NCI-H1436 (cell line): ENCODE measurements at places on chromosomes 11 and 22.

DNA sequence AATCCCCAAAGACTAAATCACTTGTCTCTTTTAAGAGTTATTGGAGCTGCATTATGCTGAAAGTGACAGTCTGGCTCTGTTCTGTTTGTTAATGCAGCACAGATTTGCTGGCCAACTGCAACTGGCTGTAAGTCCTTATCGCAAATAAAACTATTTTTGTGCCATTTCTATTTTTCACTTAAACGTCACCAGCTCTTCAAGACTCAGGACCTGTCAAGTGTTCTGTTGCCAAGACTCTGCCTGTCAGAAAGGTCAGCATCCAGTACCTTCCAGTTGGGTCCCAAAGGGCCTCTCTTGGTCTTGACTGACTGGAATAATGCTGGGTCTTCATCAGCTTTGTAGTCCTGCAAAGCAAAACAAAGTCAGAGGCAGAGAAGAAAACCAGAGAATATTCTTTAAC, 45.6 kb downstream of the PITPNB start:
- DNase-seq = no peak

GRCh38 chr11:113417428-113417827, 29.8 kb downstream of the ANKK1 start:
- no peak for DNase-seq

DNA sequence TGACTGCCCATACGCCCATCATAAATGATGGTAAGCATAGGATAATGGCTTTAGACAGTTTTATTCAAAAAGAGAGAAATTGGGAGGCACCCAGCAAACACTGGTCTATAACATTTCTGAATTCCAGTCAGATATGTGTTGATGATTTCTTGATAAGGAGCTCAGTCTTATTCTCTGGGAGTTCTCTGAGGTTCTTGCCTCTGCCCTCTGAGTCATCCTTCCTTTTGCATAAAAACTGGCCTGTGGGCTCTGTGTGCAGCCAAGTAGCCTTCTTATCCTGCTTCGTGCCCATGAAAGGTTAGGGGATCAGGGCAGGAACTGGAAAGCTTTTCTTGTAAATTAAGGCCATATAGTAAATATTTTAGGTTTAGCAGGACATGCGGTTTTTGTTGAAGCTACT, 48.9 kb downstream of the FAR1 start:
- no peak for DNase-seq

DNA sequence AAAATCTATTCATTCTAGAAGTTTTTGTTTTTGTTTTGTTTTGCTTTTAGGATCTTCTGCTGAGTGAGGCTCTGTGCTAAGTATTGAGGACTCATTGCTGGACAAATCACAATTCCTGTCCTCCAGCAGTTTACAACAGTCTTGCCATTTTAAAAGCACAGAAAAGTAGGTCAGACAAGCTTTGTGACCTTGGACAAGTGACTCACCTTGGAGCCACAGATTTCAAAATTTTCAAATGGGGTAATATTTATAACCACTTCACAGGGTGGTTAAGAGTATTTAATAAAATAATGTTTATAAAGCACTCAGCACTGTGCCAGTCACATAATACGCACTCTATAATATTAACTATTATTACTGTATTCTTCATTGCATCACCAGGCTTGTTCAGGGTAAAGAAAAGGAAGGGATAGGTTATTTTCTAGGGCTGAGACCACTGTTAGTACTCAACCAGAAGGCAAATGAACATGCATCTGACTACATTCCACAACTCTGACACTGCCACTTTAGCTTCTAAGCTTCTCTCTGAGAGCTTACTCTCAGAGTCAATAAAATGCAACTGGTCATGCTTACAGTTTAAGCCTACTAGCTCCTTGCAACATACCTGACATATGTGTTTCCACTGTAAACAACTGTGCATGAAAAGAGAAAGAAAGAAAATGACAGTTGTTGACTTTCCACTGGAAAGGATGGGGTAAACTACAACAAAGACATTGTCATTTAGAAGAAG, 63.2 kb upstream of the FIBIN start:
- no peak for DNase-seq

DNA sequence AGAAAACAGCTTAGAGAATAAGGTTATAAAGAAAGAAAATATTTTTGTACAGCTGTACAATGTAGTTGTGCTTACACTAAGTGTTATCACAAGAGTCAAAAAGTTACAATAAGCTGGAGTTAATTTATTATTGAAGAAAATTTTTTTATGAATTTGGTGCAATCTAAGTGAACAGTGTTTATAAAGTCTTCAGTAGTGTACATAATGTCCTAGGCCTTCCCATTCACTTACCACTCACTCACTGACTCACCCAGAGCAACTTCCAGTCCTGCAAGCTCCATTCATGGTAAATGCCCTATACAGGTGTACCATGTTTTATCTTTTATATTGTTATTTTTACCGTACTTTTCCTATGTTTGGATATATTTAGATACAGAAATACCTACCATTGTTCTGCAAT, 34.7 kb downstream of the GDPD4 start:
- no peak for DNase-seq

DNA sequence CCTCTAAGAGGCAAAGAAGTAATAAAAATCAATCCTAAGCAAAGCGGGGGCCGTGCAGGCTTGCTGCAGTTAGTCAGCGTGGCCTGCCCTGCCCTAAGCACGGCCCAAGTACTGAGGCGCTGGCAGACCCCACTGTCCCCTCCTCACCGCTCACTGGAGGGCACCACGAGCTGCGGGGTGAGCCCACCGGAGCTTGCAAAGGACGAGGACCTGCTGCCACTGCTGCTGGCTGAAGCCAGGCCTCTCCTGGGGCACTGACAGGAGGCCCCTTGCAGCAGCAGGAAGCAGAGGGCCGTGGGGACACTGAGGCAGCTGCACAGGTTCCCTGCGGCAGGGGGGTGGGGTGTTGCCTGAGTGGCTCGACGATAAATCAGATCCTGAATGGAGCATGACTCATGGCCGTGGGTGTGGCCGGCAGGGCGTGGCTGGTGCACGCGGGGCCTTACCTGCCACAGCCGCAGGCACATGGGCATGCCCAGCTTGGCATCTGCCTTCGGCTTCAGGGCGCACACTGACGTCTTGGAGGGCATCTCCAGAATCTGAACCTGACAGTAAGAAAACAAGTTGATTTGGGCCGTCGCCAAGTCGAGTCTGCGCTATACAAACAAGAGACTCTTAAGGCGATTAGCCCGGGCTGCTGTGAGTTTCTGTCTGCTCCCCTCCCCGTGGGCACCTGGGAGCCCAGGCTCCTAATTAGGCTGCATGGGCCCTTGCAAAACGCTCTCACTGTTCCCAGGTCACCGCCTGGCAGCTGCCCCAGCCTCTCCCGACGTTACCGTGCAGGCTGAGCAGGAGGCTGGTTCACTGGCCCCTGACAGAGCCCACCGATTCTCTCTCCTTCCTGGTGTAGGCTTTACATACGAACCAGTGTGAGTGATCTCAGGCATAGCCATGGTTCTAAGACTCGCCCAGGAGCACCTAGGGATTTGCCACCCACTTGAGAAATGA, 45.9 kb downstream of the TBX1 start:
- peak; percentile 46 for DNase-seq

DNA sequence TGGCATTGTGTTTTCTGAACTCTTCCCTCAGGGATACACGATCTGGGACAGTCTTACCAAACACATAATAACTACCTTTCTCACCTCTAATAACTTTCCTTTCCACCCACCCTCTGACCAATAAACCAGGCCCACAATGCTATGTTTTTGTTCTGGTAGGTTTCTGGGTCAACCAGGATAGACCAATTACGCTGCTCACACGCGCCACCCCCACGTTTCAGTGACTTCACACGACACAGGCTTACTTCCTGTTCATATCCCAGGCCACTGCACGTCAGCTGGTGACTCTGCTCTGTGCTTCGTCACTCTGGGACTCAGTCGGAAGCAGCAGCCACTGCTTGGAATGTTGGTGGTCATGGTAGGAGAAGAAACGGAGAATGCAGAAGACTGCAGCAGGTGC, 2.5 kb downstream of the KRTAP5-4 start:
- no peak for DNase-seq

DNA sequence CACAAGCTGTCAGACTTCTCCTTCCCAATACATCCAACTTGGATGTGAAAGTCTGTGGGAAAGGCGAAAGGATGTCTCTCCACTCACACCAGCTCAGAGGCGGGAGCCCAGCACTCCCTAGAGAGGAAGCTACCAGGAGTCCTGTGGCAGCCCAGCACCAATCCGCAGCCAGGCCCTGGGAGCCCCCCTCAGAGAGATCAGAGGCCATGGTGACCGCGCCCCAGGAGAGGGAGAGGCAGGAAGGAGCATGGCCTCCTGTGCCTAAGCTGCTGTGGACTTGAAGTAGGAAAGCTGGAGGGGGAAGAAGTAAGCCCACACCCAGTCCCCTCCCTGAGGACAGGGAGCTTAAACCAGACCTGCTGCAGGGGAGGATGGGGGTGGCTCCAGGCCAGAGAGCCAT, 24.4 kb upstream of the IGSF9B start:
- no peak for DNase-seq

GRCh38 chr11:82092904-82093303, 640.8 kb downstream of the FAM181B start:
- no peak for DNase-seq

GRCh38 chr11:123640677-123641494, 13.5 kb downstream of the SCN3B start:
- peak; percentile 43 for DNase-seq

DNA sequence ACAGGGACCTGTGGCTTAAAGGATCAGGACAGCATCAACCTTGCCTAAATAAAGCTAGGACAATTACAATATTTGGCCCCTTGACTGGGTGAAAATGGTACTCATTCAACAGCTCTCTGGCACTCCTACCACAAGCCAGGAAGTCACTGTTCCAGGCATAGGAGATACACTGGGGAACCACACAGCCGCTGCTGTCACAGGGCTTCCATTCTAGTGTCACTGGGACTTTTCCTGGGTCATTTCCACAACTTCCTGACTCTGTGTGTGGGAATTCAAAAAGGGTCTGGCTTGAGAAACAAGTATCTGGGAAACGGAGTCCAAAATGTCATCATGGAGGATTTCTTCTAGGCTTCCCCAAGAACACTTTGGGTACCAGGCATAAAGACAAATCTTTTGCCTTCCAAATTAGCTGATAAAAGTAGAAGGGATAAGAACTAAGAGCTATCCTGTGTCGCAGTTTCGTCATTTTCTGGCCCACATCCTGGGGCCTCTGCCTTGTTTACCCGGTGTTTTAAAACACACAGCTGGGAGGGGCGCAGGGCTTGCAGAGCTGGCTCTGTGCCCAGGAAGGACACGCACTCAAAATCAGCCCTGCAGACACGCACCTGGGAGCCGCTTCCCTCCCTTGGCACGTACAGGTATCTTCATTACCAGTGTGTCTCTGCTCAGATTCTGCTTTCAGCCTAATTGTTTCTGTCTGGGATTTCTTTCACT, 38.0 kb downstream of the TMEM45B start:
- peak; percentile 65 for DNase-seq

DNA sequence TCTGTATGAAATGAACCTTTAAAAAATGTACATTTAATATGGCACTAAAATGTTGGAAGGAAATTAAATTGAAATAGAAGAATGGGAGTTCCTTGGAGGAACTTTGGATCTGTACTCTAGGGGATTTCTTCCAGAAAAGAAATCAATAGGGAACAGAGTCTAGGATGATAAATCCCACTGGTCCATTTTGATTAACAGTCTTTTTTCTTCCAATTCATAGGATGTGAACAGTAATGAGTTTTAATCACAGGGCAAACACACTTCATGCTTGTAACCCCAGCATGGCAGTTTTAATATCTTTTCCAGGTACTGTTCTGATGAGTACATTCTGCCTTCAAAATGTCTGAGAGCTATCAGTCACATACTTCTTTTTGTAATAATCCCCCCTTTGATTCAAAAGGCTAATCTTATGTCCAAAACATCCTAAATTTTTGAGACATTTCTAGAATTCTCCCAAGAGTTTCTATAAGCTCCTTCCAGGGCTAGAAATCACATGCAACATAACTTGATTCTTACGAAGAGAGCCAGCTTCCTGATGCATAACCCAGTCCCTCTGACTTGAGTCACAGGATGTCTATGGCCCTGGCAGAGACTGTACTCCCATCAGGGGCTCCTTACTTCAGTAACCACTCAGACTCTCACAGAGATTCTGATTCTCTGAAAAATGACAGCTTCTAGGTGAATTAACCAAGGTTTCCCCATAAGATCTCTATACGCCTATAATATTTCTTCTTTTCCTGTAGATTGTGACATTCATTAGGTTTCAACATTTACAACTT, 112.9 kb downstream of the SLC36A4 start:
- DNase-seq = no peak

GRCh38 chr11:63417174-63417852, 47.7 kb downstream of the SLC22A9 start:
- no peak for DNase-seq

DNA sequence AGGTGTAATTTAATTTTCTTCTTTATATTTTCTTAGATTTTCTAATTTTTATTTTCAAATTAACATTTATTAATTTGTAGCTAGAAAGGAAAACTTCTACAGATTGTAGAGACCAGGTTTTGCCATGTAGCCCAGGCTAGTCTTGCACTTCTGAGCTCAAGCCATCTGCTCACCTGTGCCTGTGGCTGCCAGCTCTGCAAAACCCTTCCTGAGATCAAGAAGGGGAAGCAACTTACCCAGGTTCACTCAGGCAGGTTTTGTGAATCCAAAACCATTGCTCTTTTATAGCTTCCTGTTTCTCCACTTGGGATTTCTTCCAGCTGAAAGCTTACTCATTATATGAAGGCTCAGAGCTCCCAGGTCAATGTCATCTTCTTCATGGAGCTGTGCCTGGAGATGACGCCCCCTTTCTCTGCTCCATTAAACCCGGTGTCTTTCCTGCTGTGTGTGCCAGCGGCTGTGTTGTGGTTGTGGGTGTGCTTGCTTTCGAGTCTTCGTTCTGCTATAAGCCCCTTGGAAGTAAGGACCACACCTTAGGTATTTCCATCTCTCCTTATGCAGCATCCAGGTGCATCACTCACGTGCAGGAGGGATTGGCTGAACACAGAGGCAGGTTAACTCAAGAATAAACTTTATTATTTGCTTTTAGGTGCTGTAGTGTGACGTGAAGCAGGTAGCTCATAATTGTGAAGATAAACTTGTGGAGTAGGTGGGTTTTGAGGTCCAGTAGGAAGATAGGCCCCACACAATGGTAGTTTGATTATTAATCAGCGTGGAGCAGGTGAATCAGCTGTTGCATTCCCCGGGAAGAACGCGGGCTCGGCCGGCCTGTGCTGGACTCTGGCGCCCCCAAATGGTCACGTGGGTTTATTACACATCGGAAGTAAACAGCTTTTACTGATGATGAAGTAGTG, 42.2 kb upstream of the INCENP start:
- peak; percentile 60 for DNase-seq
